Central memory CD4-positive, alpha-beta T cell (primary cell): ENCODE measurements at places on chromosomes 7 and 10.

DNA sequence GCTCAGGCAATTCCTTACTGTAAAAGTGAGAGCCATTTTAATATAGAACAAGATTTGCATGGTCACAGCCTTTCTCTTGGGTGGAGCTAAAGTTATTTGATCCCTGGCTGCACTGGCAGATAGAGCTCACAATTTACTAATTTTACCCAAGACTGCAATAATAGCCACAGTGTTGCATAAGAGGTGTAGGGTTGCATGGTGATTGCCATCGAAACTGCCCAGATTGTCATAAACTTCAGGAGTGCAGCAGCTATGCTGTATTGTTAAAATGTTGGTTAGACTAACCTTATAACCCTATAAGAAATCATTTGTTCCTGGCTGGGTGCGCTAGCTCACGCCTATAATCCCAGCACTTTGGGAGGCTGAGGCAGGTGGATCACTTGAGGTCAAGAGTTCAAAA, 50.0 kb downstream of the VCL start:
- DNase-seq = no peak

GRCh38 chr10:132145521-132146185, 41.1 kb upstream of the DPYSL4 start:
- no peak for DNase-seq

- no peak for DNase-seq
Measured at GRCh38 chr10:126479280-126479895, 91.1 kb upstream of the ADAM12 start.

- no peak for DNase-seq
Measured at GRCh38 chr10:24341371-24341770, 132.4 kb downstream of the KIAA1217 start.

GRCh38 chr10:122632031-122632430, 67.6 kb downstream of the C10orf120 start:
- DNase-seq = no peak

- DNase-seq = no peak
Measured at GRCh38 chr10:78416031-78417011, 382.7 kb downstream of the RPS24 start.

DNA sequence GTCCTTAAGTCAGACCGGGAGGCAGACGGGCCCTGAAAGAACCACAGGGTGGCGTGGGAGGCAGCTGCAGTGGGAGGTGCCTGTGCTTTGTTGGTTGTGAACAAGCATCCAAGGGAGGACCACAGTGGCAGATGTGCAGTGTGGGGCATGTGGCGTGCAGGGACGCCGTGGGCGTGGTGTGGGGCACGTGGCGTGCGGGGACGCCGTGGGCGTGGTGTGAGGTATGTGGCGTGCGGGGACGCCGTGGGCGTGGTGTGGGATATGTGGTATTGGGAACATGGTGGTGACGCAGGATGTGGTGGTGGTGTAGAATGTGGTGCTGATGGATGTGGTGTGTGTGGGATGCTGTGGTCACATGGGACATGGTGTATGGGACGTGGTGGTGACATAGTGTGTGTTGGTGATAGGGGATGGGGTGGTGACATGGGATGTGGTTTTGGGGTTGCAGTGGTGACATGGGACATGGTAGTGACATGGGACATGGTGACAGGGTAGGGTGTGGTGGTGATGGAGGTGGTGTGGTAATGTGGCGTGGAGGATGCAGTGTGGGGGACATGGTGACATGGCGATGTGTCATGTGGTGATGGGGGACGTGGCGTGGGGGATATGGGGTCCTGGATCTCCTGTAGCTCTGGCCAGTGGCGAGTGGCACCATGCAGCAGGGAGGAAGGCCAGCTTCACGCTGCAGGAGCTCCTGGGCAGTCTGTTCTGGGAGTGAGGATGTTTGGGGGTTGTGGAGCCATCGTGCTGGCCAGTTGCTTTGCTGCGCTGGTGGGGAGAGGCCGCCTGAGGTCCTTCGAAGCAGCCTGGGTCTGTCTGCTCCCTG, 78.8 kb downstream of the INPP5A start:
- peak; percentile 82 for DNase-seq

GRCh38 chr7:41554481-41554880, 148.4 kb downstream of the INHBA start:
- DNase-seq = no peak

DNA sequence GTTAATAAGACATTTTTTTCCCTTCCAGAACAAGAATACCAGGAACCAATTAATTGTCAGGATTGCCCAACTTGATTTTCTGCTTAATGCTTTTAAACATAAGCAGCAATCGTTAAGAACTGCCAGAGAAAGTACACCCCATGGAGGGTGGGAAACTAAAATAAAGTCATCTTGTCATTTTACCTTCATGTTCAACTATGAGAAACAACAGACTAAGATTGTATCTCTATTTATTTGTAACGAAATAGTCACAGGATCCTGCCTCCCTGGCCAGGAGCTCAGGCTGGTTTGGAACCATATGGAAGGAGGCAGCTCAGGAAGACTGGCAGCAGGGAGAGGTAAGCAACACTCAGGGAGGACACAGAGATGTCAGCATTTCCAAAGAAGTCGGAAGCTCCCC, 129.6 kb downstream of the TNS3 start:
- DNase-seq = no peak

- DNase-seq = no peak
Measured at GRCh38 chr10:33217854-33218253, 116.6 kb downstream of the NRP1 start.

DNA sequence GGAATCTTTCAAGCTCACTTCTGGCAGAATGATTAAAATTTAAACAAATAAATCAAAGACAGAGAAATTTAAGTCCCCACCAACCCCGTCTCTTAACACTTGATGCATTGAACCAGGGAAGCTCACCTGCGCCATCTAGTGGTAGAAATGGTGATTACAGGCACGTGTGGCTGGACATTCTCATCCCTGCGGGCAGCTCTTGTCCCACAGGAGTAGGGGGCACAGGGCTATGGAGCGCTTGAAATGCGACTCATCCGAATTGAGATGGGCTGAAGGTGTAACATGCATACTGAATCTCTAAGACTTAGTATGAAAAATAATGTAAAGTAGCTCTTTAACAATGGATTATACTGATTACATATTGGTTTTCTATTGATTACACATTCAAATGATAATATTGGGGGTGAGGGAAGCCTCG, 24.8 kb upstream of the SLIT1 start:
- peak; percentile 50 for DNase-seq

DNA sequence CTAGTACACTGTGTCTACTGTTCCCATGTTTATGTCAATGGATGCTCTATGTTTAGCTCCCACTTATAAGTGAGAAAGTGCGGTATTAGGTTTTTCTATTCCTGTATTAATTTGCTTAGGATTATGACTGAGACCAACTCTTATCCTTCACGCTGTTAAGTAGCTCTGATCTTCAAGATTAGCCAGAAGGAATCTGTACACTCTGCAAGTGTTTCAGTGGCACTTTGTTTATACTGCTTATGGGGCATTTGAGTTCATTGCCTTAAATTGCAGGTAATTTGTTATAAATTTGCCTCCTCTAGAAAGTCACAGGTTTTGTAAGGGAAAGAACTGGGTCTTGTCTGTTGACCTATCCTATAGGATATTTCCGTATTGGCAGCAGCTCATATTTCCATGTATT, 6.4 kb upstream of the ACSM6 start:
- DNase-seq = no peak

GRCh38 chr10:58833771-58834561, 321.3 kb downstream of the BICC1 start:
- DNase-seq = no peak

DNA sequence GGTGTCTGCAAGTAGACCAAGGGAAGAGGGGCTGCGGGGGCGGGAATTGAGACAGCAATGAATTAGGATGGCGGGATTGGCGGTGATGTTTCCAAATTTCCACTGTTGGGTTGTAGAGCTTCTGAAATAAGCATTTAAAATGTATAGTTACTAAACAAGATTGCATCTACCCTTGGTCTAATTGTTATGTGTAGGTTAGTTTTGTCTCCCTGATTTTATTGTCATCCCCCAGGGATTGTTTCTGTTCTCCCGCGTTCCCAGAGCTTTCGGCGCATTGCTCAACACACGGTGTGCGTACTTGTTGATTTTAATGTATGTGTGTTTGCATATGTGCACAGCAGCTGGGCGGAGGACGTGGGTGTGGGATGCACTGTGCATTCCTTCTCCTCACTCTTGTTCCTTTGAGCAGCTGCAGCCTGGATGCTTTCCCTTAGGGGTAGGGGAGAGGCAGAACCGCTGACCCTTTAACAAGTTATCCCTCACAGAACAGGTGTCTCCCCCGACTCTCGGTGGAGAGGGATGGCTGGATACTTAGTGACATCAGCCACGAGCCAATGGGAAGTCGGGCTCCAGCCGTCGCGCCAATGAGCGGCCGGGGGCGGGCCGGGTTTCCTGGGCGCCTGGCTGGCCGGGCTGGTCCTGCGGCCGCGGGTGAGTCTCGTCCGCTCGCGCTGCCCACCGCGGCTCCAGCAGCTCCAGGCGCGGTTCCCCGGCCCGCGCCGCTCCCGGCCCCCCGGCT, at the start of gene TSPAN33:
TSS of gene TSPAN33 (plus strand) at position 613 of the 739 bp plus-strand sequence. CDS start 274 bp downstream, outside the sequence.
- peak; percentile 46 for DNase-seq

DNA sequence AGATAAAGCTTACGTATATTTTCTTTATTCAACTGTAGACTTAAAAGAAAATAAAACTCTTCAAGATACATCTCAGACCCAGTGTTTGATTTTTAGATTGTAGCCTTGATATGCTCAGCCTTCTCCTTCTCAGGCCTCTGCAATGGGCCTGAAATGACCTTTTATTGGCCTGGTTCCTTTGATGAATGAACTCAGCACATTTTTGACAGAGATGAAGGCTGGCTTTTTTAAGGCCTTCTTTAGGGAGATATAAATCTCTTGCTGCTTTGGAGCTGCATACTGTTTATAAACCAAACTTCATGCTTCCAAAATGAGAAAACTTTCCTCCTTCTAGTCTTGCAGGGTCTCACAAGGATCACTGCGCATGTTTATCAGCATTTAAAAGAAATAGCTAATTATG, 1049.8 kb downstream of the LRMDA start:
- no peak for DNase-seq

GRCh38 chr7:64639267-64640001, 26.5 kb upstream of the ZNF107 start:
- DNase-seq = no peak

DNA sequence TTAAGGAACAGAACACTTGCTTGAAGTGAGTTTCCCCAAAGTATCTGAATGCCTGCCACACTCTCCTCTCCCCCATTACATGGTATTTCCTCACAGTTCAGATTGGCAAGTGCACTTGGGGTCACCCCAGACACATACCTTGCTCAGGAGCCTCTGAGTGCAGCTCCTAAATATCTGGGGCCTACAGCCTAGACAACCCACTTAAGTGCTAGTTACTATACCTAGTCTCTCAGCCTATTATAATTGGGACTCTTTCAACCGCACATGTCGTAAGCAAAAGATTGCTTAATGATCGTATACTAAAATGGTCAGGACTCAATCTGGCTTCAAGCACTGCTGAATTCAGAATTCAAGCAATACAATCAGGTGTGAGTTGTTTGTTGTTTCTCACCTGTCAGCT, 19.9 kb downstream of the TMEM176B start:
- DNase-seq = no peak

GRCh38 chr7:3267966-3268690, 32.9 kb upstream of the SDK1 start:
- DNase-seq = no peak

GRCh38 chr7:70849580-70850235, 282.2 kb upstream of the GALNT17 start:
- DNase-seq = no peak

- DNase-seq = no peak
Measured at GRCh38 chr7:82755705-82756551, 312.4 kb upstream of the CACNA2D1 start.

- no peak for DNase-seq
Measured at GRCh38 chr7:45601094-45601493, 26.9 kb downstream of the ADCY1 start.

GRCh38 chr7:85714043-85714578, 527.3 kb upstream of the SEMA3D start:
- DNase-seq = no peak

DNA sequence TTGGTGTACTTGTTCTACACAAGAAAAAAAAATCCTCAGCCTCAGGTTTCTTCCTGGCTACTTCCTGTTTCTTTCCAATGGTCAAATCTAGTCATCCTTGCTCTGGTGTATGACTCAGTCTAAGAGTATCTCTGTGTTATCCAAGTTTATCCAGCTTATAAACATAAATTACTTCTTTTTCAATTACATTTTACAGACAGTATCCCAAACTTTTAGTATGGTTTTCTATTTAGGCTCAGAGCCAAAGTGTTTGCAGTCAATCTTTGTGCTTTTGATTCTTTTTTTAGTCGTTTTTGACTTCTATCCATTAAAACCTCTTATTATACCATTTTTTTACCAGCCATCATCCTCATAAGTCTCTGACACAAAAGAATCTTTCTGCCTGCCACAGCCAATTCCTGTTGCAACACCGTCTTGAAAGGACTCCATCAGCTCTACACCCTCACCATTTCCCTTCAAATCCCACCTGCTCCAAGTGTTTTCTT, 294.6 kb downstream of the PTEN start:
- no peak for DNase-seq

DNA sequence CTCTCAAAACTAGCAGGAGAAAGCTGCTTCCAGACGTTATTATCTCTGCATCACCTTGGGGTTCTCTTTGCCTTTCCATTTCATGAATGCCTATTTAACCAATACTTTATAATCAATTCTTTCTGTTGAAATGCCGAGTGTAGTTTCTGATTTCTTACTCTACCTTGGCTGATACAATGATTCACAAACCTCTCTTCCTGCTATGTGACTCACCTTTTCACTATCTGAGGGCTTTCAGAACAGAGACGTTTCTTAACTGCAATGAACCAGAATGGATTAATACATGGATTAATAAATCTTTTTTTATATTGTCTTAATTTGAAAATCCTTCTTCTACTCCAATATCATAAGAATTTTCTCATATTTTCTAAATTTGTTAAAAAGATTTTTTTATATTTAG, 46.4 kb upstream of the ZNF746 start:
- no peak for DNase-seq

DNA sequence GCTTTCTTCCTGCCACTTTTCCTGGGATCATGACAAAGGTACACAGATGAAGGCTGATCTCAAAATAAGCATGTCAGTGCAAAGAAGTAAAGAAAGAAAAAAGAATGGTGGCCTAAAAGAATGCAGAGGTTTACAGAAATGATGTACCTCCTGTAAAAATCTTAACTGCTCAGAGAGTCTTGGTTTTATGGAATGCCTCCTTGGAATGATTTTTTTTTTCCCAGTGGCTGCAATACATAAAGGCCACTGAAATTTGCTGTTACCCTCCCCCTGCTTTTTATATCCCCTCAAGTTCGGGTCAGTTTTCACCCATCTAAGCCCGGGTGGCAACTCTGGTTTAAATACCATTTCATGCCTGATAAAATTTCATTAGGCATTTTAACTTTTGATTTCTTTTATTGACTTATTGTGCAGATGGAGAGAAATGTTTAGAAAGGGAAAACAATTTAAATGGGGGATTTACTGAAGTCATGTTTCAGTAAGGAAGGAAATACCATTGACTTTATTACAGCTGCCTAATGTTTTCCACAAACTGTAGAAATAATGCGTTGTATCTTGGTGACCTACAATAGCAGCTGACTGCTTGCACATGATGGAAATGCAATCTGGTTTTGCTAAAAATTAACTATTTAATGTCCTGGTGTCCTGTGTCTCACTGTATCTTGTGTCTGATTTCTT, 102.5 kb downstream of the SAMD9 start:
- DNase-seq = no peak

GRCh38 chr10:70775679-70776454, 9.3 kb downstream of the TBATA start:
- DNase-seq = no peak
